ENCODE measurements at places on chromosomes 7 and 10. TPM values are rescaled to one million over a fixed set of nuclear protein-coding genes. Genes with fewer than 3 reads are reported as not detected.

The RAPGEF5 gene
- 0.33 TPM for total RNA-seq

The ASB4 gene
- not detected for total RNA-seq

The TAS2R5 gene
- 1.3 TPM for total RNA-seq

The EIF5AL1 gene
- 2.0 TPM for total RNA-seq

The PRKCQ gene
- 69.5 TPM for total RNA-seq

Data from natural killer cell (primary cell).